Stimulated activated CD4-positive, alpha-beta T cell treated with anti-CD3 and anti-CD28 coated beads, Interleukin-2, amount 100 ng/mL, for 24 hours (primary cell): ENCODE measurements at places on chromosomes 12 and 14.

DNA sequence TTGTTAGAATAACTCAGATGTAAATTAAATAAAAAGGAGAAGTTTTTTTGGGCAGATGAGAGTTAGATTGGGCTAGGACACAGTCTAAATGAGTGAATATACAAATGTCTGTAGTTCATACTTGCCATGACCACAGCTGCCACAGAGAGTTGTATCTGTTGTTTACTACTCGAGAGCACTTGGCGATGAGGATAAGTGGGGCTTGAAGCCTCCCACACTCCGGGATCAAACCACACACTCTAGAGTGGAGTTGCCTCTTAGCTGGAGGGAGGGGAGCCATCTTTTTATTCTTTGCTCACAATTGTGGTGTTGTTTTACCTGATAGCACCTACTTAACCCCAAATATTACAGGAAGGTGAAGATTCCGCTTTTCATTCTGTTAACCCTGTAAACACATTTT, 27.5 kb downstream of the BEST3 start:
- no peak for DNase-seq

DNA sequence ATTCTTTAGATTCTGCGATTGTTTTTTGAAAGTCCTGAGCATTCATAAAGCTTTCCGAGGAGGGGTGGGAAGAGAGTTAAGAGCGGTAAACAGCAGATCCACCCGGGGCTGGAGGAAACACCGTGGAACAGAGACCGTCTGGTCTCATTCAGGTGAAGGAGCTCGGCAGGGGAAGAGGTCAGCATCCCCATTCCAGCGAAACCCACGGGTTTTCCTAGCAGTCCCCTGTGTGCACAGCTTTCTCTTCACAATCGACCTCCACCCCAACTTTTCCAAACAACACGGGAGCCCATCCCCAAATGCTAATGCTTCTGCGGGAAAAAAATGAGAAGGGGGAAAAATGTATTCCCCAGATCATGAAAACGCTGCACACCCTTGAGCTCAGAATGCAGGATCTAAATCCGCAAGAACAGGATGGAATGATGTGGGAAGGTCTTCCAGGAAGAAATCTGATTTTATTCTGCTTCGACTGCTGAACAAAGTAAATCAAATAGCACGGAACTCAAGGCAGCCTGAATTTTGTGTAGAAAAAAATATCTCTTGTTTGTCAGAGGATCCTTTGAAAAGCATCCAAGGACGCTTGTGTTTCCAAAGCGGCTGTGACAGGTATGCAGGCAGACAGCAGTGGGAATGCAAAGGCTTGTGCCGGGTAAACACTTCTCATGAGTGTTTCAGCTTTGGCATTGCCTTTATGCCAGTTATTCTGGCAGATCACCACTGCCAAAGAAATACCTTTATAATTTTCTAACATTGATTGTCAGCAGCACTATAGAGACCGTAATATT, 128.8 kb downstream of the NDUFA12 start:
- no peak for DNase-seq

GRCh38 chr14:68759017-68759560, 33.8 kb downstream of the ZFP36L1 start:
- no peak for DNase-seq

GRCh38 chr12:59304077-59304721, 291.6 kb upstream of the SLC16A7 start:
- DNase-seq = no peak

DNA sequence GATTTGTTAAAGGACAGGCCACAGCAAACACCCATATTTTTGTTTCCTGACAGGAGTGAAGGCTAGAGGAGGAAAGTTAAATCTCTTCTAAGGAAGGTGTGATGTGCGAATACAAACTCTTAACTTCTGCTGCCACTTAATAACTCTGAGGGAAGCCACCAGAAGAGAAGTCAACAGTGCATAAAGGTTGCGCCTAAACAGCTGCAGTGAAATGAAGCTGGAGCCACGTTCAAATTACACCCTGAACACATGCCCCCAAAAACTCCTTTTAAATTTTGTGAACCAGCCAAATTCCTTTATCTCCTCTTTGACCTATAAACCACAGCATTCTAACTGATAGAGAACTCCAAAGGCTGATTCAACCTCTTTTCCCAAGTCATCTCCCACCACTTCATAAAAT, 22.4 kb downstream of the DENND5B start:
- no peak for DNase-seq

GRCh38 chr14:76456200-76456599, 80.3 kb downstream of the ESRRB start:
- DNase-seq = peak; percentile 38

DNA sequence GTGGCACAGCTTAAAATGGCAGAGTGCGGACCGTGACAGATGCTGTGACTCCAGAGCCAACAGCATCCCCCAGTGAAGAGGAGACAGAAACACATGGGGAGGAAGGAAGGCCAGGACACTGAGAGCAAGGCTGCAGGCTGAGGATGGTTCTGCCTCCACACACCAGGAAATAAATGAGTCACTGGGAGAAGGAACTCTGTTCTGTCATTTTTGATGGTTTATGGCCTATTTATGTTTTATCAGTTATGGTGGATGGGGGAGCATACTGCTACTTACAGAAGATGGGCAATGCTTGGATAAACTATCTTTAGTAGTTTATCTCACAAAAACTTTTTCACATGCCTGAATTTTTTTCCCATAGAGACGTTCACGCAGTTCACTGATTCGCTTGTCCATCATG, 33.8 kb downstream of the ZFYVE21 start:
- no peak for DNase-seq
